Daoy (cell line): ENCODE measurements at places on chromosomes 3 and 15. TPM values are rescaled to one million over a fixed set of nuclear protein-coding genes. Genes with fewer than 3 reads are reported as not detected.
A peak's percentile ranks its signal among the peaks of the same experiment; 100 is the strongest.

Gene CLDN16
- total RNA-seq = 0.21 and 0.74 TPM in 2 replicates

Gene SLC28A1
- total RNA-seq = not detected in 2 replicates

Gene CELSR3
- 1.9 and 2.4 TPM in 2 replicates for total RNA-seq

GRCh38 chr3:77303955-77304699 lies 264.2 kb downstream of the ROBO2 start:
- no peak for DNase-seq

DNA sequence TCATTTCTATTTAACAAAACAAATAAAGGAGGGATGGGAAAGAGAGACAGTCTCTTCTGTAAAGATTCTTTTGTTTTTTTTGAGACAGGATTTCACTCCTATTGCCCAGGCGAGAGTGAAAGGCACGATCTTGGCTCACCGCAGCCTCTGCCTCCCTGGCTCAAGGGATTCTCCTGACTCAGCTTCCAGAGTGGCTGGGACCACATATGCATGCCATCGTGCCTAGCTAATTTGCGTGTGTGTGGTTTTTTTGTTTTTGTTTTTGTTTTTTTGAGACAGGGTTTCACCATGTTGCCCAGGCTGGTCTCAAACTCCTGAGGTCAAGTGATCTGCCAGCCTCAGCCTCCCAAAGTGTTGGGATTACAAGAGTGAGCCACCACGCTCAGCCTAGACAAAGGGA lies 23.3 kb downstream of the STAG1 start:
- DNase-seq = peak; percentile 87

- no peak for DNase-seq
These were observed 87.6 kb downstream of the NR2F2 start for GRCh38 chr15:96418146-96418545.
